ENCODE measurements at places on chromosomes 1 and 21.

DNA sequence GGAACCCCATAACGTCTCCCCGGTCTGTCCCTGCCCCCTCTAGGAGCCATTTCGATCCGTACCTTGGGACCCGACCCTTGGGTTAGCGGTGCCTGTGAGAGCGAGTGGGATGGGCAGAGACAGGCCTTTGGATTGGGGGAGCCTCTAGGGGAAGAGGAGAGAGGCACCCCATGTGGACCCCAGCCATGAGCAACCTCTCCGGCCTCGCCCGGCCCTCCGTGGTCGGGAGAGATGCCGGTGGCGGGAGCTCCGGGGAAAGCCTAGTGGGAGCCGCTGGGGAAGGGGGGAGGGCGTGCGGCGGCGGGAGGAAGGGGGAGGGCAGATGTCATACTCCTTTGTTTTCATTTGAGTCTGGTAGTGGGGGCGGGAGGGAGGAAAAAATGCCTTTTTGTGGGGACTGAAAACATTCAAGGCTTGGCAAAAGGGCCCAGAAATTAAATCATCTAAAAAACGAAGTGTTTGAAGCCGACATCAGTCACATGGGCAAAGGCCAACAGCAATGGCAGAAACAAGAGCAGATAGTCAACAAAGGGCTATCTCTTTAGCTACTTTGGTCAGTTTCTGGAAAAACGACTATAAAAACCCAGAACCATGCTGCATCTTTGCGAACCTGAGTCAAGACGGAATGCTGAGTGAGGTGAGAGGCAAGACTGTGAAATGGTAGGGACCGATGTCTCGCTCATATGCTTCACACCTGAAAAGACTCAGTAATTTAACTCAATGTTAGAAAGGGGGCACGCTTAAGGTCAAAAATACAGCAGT is 758 bp downstream of the PTBP2 start:
- peak; percentile 55 for DNase-seq

DNA sequence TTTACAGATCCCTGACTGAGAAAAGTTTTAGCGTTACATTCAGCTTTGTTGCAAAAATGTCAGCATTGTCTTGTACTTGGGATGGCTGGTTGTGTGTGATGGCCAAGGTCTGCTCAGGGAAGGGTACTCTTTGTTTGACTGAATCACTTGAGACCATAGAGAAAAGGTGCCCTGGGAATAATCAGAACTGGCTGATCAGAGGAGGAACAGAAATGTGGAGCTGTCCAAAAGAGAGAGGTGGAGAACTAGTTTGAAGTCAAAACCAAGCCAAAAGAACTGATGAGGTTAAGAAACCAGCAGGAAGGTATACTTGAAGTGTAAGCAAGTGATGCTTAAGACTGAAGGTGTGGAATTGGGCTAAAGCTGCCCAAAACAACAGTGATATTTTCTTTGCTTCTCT is 107.6 kb upstream of the LYPLAL1 start:
- no peak for DNase-seq

GRCh38 chr1:119485201-119485600 is 21.8 kb upstream of the HSD3B1 start:
- DNase-seq, result no peak

DNA sequence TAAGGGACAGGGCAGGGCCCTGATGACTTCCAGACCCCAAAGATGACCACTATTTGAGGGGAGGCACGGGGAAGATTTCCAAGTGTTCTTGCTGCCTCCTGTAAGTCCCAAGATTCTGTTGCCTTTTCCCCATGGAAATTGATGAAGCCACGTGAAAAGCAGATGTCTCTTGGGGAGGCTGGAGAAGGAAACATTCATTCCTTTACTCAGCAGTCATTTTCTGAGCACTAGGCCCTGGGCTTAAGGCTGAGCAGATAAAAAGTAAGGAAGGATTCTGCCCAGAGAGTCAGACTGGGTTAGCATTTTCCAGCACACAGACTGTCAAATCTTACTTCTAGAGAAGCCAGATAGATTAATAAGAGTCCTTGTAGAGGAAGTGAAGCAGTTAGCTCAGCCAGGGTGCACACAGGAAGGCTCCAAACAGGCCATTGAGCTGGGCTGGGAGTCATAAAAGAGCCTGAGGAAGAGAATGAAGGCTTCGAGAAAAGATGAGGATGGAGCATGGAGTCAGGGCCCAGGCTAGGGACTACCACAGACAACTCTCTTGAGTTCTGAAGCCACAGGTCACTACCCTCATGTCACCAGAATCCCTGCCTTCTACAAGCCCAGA is 10.1 kb downstream of the EXTL1 start:
- DNase-seq, result no peak

DNA sequence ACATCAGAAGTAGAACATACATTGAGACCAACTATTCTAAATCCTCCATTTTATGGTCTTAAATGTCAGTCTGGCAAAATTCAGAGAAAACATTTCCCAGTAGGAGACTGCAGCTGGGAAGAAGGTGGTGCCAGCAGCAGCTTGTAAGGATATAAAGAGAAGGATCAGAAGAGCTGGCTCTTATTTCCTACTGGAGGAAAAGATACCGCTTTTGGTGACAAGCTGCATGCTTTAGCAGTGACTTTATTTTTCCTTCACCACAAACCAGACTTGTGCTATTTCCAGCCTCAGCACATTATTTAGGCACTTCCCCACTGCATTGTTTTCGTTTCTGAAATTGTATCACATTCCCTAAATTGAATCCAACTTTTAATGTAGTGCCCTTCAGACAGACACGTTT is 28.4 kb downstream of the RNF11 start:
- DNase-seq, result peak; percentile 62

GRCh38 chr1:9505143-9505542 is 34.1 kb upstream of the SLC25A33 start:
- DNase-seq, result no peak

GRCh38 chr1:84884671-84885389 is 8.2 kb downstream of the LPAR3 start:
- DNase-seq, result no peak

DNA sequence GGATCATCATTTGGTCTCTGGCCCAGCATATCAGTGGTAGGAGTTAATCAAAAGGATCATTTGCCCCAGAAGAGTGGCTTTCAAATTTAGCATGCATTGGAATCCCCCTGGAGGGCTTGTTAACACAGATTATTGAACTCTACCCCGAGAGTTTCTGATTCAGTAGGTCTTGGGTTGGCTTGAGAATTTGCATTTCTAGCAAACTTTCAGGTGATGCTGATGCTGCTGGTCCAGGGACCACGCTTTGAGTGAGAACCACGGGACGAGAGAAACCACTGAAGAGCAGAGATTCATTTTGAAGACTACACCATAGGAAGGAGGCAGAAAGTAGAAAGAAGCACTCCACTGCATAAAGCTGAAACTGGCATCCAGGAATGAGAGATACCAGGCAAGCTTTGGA is 81.3 kb upstream of the DUSP10 start:
- DNase-seq, result no peak
